ENCODE measurements at places on chromosomes 7 and 10.

DNA sequence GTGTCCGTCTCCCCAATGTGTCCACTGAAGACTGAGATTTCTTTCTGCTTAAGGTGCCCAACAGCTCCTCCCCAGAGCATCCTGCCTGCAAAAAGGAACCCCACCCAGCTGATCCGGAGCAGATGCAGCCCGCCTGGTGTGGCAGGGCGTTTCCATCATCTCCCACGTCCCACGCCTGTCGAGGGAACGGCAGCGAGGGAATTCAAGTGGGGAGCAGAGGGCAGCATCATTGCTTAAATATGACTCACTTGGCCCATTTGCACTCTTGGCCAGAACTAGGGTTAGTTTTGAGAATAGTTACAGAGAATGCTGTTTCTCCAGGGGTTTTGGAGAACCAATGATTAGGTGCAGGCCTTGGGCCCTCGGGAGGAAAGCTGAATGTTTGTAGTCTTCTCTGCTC, 20.8 kb downstream of the VWA2 start:
- no peak for DNase-seq

- no peak for DNase-seq
These were observed 152.6 kb downstream of the POU6F2 start for GRCh38 chr7:39130274-39130673.

GRCh38 chr10:88759366-88760101, at the start of gene LIPN:
Gene LIPN (plus strand): TSS chr10:88760020. CDS start chr10:88761406, 1,386 bp downstream.
- DNase-seq, result no peak

GRCh38 chr7:116731023-116731395, 59.0 kb downstream of the MET start:
- DNase-seq, result no peak

DNA sequence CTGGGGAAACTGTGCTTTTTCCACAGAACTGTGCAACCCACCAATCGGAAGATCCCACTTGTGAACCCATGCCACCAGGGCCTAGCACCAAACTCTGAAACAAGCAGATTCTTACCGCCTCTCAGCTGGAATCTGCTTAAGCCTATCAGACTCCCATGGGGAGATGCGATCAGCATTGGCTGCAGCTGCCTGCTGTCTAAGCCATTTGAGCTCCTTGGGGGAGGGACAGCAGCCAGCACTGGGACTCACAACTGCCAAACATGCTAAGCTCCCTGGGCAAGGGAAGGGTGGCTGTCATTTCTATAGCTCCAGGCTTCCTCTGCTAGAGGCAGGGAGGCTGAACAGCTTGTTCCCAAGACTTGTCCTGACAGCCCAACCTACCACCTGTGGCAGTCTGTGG, 283.8 kb downstream of the CDK14 start:
- DNase-seq, result no peak

DNA sequence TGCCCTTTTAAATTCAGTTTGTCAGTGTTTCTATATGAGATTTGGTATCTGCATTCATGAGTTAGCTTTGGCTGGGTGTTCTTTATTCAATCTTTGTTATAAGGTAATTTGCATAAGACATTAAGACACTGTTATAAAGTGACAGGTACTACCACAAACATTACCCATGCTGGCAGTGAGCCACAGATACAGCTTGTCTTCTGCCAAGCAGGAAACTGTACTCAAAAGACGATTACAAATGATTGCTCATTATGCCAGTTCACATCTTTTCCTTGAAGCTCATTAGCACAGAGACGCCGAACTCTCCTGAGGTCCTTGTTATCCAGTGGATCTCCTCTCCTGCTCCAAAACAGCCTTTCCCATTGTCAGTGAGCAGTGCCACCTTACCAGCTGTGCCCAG, 30.4 kb downstream of the AMPH start:
- no peak for DNase-seq

DNA sequence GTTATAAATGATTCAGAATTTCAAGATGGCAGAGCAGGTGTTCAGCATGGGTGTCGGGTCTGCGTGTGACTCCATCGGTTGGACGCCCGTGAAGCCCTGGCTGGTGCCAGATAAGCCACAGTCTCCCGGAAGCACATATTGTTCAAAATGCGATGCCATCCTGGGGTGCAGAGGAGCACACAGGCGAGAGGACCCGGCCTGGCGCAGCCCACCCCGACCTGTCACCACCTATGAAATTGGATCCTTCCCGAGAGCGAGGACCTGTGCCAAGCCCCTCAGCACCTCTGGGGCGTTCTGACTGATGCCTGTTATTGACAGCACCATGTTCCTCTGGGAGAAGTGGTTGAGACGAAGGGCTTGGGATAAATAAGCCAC, 110.1 kb downstream of the ACTR3B start:
- no peak for DNase-seq

DNA sequence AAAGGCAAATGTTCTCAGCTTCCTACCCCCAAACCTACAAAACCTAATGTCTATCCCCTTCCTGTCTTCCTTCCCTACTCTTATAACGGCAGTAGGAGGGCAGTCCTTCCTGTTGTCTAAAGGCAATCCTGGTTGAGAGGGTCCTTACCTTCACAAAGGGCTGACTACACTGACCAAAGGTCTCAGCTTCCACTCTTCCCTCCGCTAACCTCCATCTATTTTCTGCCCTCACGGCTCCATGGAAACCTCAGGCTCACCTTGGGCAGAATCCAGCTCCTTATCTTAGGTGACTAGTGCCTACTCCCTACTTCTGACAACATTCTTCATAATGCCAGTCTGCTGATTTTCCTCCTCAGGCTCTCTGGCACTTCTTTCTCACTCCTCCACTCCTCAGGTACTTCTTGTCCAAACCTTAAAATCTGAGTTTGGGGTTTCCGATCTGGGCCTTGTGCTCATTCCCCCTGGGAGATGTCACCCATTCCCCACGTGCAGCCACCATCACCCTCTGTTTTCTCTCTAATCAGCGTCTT, 542 bp downstream of the FBXL13 start:
- no peak for DNase-seq

DNA sequence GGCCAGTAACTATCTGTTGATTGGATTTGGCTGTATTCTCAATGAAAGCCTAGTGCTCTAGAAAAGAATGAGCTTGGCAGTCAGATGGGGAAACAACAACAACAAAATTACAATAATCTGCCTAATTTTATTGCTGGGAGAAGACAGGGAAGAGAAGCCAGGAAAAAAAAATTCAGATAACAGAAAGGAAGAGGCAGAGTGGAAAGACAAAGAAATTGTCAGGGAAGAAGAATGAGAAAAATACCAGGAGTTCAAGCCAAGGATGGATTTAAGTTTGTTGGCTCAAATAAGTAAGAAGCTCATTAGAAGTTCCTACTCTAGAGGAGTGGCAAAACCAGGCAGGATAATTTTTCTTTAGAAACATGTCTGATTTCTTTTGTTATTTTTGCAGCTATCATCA, 45.9 kb upstream of the PRKG1 start:
- DNase-seq, result no peak

GRCh38 chr7:50339990-50340500, 35.5 kb downstream of the IKZF1 start:
- no peak for DNase-seq

- DNase-seq, result no peak
These were observed 272.8 kb downstream of the ELFN1 start for GRCh38 chr7:1942941-1943289.

DNA sequence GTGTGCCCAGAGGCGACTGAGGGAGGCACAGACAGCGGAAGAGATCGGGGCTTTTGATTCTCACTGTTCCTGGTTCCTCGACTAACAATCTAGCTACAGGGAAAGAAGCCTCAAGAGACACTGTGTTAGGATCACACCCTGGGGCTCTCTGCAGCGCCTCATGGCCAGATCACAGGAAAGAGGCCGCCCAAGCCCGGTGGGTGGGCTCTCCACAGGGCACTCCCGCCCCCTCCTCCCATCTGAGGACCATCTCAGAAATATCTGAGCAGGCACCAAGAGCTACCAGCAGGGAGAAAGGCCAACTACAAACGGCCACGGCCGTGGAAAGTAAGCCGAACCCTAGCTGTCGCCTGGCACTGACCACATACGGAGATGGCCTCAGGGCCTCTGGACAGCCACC, 224.2 kb downstream of the MLLT10 start:
- DNase-seq, result no peak

- no peak for DNase-seq
These were observed 168.0 kb upstream of the RHEB start for GRCh38 chr7:151687523-151688235.

- no peak for DNase-seq
These were observed 1.7 kb upstream of the SLC18A3 start for GRCh38 chr10:49608166-49609005.

GRCh38 chr7:107946881-107947280, 55.9 kb downstream of the DLD start:
- DNase-seq, result no peak

DNA sequence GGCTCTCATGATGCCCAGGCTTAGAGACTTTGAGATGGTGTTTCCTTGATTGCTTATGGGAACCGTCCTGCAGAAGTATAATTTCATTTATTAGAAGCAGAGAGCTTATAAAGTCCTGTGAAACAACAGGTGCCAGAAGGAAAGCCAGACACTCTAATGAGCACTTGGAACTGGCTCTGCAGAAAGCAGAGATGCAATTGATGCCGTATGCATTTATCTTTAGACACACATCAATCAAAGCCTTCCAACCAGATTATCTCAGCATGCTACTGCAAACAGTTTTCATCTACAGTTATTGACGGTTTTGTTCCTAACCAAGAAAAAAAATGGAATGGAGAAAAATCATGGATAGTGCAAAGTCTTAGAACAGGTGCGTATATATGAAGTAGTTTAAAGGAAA, 371.7 kb upstream of the PRKCQ start:
- no peak for DNase-seq

GRCh38 chr10:92822060-92822634, 26.2 kb upstream of the EXOC6 start:
- no peak for DNase-seq

- DNase-seq, result no peak
These were observed 154.4 kb downstream of the CUBN start for GRCh38 chr10:16975188-16975587.

GRCh38 chr10:26780106-26780792, 80.5 kb downstream of the ABI1 start:
- no peak for DNase-seq

GRCh38 chr10:127523476-127523875, 25.6 kb upstream of the NPS start:
- no peak for DNase-seq

- no peak for DNase-seq
These were observed 382.8 kb downstream of the SDK1 start for GRCh38 chr7:3683546-3684539.

GRCh38 chr7:44291733-44292419, 33.5 kb downstream of the CAMK2B start:
- no peak for DNase-seq

- no peak for DNase-seq
These were observed 14.7 kb downstream of the FKBP6 start for GRCh38 chr7:73342645-73343044.

DNA sequence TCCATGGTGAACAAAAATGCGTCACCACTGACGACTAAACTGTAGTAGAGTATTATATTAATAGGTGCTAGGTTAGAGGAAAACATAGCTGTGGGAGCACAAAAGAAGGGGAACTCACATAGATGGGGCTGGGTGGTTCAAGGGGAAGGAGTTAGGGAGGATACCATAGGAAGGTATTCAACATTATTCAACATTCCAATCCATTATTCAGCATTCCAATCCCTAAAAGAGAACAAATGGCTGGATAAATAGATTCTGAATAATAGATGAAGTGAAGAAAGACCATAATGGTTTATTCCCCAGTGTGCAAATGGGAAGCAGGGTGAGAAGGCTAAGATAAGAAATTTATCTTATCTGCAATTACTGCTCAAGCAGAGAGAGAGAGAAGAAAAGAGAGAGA, 61.4 kb downstream of the AASS start:
- no peak for DNase-seq

- no peak for DNase-seq
These were observed 281.4 kb downstream of the NXPH1 start for GRCh38 chr7:8714791-8715190.

- DNase-seq, result no peak
These were observed 26.7 kb upstream of the LYZL2 start for GRCh38 chr10:30656233-30656632.

GRCh38 chr7:2713370-2713769, 25.4 kb downstream of the AMZ1 start:
- no peak for DNase-seq

DNA sequence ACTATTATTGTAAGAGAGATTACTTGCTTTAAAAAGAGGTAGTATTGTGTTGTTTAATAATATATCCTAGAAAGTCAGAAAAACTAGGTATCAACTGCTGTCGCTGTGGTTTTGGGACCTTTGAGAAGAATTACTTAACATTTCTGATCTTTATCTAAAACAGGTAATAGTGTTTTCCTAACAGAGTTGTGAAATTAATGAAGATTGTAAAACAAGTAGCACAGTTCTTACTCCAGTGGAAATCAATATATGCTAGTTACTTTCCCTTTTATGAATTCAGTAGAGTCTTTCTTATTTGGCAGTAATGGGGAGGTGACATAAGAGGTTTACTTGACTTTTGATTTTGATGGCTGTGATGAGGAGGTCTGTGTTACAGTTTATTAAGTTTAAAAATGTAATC, 58.1 kb downstream of the KIF20B start:
- no peak for DNase-seq

DNA sequence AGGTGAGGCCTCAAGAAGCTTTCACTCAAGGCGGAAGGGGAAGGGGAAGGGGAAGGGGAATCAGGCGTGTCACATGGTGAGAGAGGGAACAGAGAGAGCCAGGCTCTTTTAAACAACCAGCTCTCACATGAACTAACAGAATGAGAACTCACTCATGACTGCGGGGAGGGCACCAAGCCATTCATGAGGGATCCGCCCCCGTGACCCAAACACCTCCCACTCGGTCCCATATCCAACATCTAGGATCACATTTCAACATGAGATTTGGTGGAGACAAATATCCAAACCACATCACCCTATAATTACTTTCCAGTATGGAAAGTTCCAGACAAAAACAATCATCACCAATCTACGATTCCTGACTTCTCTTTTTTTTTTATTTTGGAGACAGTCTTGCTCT, 22.9 kb downstream of the HIP1 start:
- no peak for DNase-seq

- DNase-seq, result peak; percentile 99
These were observed 647 bp upstream of the NACAD start for GRCh38 chr7:45089341-45089891.

DNA sequence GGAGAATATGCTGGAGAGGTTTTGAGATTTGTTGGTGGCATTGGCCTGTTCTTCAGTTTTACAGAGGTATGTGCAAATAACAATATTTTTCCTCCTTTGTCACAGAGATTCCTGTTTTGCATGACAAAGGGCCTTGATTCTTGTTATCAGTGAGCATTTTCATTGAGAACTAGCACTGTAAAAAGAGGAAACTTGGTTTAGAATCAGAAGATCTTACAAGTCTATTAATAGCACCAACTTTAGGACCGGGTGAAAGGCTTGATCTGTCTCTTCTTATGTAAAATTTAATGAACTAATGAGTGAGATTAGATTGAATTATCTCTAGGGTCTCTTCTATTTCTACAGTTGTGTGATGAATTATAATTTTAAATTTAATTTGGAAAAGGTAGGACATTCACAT, 25.5 kb downstream of the TSPAN13 start:
- no peak for DNase-seq

DNA sequence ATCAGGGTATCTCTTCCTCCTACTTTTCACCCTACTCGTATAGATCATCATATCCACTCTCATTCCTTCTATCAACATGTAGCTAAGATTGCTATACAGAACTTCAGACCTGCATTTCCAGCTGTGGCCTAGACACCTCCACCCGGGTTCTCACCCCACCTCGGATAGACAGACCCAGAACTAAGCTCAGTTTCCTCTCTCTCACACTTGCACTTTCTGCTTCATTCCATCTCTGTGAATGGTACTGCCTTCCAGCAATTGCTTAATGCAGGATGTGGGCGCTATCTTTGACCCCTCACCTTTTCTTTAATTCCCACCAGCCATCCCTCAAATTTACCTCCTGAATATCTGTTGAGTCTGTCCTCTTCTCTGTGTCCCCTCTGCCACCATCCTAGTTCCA, 35.7 kb downstream of the AGK start:
- DNase-seq, result no peak
